ENCODE measurements at places on chromosomes 7 and 10.
A peak's percentile ranks its signal among the peaks of the same experiment; 100 is the strongest.

DNA sequence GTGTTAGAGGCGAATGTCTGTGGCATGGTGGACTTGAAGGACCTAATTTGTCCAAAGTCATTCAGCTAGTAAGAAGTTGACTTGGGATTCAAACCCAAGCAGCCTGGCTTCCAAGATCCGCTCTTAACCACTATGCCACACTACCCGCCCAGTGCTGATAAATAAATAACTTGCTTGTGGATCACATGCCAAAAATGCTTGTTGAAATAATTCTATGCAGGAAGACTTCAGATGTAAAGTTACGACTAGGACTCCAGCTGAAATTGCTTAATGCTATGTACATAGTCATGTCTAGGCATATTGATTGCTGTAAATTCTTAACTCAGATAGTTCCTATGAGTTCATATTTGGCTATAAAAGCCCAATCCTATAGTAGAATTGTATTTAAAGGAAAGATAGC is 76.0 kb downstream of the PLXDC2 start:
- no peak for DNase-seq

DNA sequence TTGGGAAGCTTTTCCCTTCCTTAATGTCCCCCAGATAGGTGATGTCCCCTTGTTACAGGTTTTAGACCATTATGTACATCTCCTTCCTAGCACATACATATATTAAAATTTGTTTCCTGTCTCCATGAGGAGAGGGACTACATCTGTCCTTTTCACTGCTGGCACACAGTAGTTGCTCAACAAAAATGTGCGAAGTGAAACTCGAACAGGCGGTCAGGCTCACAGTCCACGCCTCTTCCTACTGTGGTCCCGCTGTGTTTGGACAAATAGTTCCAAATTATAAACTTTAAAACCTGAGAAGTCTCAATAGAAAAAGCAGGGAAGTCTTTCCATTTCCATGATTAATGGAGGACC is 1.2 kb upstream of the HHEX start:
- DNase-seq: no peak

- peak; percentile 52 for DNase-seq
Measured at GRCh38 chr10:113929522-113929921, 75.1 kb downstream of the NHLRC2 start.

DNA sequence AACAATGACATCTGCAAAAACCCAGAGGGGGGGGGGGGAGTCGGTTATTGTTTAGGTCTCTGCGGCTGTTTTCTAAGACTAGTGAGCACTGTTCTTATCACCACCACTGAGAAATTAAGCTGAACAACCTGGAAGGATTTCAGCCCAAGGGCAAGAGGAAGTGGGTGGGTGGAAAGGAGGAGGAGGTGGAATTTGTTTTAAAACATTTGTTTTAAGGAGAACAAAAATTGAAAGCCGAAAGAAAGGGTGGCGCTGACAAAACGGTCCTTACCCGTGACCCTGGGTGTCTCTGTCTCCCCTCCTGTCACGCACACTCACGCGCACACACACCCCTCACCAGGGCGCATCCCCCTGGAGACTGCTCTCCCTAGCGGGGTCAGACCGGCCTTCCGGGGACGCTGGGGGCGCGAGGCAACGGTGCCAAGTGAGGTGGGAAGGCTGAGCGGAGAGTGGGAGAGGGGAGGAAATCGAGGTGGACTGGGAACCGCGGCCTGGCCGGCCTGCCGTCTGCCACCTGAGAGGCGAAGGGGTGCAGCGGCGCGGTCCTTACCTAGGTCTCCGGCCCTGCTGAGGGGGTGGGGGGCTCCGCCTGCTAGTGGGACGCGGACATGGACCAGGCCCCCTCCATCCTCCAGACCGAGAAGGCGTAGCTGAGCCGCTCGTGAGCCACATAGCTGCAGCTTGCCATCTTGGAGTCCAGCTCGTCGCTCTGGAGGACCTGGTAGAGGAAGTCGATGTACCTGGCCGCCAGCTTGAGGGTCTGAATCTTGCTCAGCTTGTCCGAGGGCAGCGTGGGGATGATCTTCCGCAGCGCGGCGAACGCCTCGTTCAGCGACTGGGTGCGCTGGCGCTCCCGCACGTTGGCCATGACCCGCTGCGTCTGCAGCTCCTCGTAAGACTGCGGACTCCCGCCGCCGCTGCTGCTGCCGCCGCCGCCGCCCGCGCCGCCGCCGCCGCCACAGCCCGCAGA is 1.0 kb downstream of the TWIST1 start:
- DNase-seq: peak; percentile 48

- DNase-seq: no peak
Measured at GRCh38 chr10:25232204-25232603, 57.4 kb downstream of the GPR158 start.

GRCh38 chr10:52378124-52378523 is 64.0 kb downstream of the DKK1 start:
- DNase-seq: no peak

GRCh38 chr7:94578614-94579013 is 69.0 kb downstream of the CASD1 start:
- DNase-seq: no peak

DNA sequence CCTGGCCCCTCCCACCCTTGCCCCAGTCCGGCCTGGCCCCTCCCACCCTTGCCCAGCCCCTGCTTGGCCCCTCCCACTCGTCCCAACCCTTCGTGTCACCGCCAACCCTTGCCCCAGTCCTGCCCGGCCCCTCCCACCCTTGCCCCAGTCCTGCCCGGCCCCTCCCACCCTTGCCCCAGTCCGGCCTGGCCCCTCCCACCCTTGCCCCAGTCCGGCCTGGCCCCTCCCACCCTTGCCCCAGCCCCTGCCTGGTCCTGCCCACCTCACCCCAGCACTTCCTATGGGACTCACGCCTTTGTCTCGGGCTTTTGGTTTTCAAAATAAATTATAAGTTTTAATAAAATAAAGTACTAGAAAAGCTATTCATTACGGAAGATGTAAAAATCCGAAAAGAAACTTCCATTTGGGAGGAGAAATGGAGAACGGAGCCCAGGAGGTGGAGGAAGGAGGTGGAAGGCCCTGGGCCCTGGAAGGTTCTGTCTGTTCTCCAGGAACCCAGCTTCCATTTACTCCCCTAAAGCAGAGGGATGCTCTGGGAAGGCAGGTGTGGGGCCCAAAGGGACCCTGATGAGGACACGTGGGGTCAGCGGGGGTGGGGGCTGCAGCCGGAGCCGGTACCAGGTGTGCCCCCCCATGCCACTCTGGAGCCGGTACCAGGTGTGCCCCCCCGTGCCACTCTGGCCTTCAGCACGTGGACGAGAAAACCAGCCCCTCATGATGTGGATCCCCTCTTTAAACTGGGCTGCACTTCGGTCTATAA is 52.2 kb downstream of the PWWP2B start:
- DNase-seq: peak; percentile 58

- DNase-seq: no peak
Measured at GRCh38 chr10:101858723-101859500, 15.3 kb upstream of the KCNIP2 start.

- no peak for DNase-seq
Measured at GRCh38 chr10:72085166-72085565, 3.2 kb downstream of the SPOCK2 start.

DNA sequence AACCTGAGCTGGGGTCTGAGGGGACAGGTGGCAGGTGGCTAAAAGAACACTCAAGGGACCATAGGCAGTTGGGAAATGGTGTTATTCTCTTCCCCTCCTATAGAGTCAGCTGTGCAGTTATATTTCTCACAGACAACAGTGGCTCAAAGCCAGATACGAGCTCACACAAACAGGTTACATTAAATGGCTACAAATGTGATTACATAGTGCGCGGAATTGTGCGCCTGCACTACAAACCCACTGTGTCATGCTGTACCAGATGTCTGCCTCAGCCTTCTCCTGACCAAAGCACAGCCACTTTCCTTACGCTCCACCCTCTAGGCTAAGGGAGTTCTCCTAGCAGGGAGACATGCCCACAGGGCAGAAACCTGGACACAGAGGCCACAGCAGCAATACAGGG is 387.2 kb downstream of the CNTNAP2 start:
- DNase-seq: no peak

GRCh38 chr10:92267343-92267742 is 23.5 kb downstream of the CPEB3 start:
- no peak for DNase-seq

GRCh38 chr10:116657863-116658551 is 37.3 kb downstream of the PNLIPRP2 start:
- no peak for DNase-seq

DNA sequence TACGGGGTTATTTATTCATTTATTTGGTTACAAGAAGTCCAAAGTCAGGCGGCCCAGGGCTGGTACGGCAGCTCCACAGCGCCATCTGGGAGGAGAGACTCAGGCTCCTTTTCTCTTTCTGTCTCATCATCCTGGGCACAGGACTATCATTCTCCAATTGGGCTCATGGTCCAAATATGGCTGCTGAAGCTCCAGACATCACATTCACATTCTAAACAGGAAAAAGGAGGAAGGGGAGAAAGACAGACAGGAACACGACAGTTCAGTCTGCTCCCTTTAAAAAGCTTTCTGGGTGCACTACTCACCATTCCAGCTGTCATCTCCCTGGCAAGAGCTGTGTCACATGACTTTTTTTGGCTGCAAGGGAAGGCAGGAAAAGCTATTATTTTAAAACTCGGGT is 74.4 kb upstream of the PDZD8 start:
- no peak for DNase-seq

- no peak for DNase-seq
Measured at GRCh38 chr7:43735403-43735801, 6.1 kb upstream of the COA1 start.

DNA sequence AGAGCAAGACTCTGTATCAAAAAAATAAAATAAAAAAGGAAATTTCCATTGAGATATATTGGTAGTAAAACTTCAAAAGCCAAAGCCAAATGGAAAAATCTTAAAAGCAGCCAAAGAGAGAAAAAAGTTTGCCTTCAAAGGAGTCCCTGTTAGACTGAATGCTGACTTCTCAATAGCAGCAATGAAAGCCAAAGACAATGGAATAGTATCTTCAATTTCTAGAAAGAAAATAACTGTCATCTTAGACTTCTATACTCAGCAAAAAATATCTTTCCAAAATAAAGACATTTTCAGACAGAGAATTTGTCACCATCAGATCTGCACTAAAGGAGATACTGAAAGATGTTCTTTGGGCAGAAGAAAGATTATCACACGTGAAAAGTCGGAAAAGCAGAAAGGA is 14.3 kb upstream of the OIT3 start:
- DNase-seq: no peak

GRCh38 chr7:69756235-69756634 is 158.0 kb downstream of the AUTS2 start:
- no peak for DNase-seq

GRCh38 chr10:14695847-14696480 is 78.7 kb downstream of the FAM107B start:
- DNase-seq: no peak

DNA sequence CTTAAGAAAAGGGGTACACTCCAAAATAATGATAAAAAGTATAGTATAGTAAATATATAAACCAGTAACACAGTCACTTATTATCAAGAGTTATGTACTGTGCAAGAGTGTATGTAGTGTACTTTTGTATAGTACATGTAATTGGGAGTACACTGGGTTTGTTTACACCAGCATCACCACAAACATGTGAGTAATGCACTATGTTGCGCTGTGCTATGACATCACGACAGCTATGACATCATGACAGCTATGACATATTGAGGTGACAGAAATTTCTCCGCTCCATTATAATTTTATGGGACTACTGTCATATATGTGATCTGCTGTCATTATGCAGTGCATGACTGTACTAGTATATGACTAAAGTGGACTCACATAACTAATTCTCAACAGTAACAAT is 84.6 kb downstream of the KMT2C start:
- no peak for DNase-seq

- peak; percentile 16 for DNase-seq
Measured at GRCh38 chr7:82677493-82677892, 233.9 kb upstream of the CACNA2D1 start.

DNA sequence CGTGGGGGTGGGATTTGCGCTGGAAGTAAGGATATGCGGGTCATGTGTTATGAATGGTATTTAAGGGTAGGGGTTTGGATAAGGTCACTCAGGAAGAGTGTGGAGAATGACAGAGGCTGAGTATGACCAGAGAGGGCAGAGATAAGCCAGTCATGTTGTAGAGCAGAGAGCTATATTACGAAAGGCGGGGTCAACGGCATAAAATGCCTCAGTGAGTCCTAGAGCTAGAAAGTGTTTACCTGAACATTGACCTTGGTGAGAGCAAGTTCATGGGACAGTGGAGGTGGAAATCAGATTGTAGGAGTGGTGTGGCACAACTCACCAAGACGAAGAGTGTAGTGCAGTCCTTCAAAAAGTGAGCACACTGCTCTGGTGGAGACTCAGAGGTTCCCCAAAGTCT is 13.8 kb downstream of the LMOD2 start:
- DNase-seq: no peak

DNA sequence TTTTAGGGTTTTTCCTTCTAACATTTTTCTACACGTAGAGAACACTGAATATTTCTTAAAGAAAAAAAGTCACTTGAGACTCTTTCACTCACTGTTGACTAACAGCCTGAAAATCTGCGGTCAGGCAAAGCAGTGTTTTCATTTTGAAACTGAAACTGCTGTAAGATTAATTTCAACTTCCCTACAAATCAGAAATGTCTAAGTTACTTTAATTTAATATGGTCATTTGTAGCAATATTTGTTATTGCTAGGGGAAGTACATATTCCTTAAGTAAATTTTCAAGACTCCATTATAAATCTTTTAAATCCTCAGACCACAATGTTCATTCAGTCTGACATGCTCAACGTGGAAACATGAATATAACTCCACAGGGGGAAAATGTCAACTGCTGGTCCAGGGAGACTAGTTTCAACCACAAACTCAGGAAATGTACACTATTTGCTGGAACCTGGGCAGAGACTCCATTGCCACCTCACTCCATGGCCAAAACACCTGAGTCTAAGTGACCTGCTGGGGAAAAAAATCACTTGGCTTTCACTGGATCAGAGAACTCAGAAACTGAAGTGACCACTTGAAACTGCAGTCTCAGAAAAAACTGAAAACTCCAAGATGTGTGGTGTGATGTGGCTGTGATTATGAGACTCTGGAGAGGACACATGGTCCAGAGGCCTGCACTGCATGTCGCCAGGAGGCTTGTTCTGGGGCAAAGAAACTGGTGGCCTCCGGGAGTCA is 161.2 kb downstream of the TAX1BP1 start:
- no peak for DNase-seq

DNA sequence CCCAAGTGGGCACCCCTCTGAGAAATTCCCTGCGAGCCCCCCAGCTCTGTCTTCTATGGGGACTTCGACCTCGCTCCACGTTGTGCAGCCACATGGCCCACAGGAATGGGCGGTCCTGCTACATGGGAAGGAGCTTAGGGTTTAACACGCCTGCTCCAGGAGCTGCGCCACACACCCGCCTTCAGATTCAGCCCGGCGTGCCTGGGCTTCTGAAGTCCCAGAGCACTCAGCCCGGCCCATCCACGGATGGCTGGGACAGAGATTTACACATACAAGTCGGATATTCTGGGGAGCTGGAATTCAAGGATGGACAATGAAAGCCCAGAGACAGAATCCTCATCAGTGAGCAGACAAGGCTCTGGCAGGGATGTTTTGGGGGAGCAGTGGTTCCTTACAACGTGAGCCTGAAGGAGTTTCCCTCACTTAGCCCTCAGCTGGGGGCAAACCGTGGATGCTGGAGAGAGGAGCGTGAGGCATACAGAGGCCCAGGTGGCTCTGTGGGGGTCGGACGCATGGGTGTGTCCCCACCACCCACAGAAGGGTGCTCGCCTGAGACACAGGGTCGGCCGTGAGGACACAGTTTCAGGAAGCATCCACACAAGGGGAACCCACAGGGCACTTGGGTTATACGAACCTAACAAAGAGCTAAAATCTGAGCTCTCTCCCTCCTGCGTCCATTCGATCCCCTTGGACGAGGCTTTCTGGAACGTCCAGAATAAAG is 372.9 kb downstream of the DNAJB6 start:
- no peak for DNase-seq
